ENCODE measurements at places on chromosomes 5 and 9.

GRCh38 chr9:22643541-22643940 lies 196.9 kb downstream of the DMRTA1 start:
- DNase-seq = no peak

GRCh38 chr5:180140079-180140554 lies 68.6 kb upstream of the RNF130 start:
- DNase-seq = no peak

DNA sequence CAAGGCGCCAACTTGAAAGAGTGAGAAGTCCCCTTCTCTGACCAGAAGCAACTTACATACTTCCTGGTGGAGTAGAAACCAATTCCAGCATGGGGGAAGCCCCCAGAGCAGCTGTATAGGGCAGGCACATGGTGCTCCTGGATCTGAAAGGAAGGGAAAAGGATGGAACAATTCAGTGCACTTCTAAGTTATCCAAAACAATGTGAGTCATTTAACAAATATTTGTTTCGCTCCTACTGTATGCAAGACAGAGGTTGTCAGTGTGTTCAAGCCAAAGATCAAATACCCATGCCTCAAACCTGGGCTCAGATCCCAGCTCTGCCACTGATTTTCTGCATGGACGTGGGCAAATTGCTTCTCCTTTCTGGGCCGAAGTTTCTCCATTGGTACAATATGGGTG lies 67.1 kb downstream of the LHX2 start:
- DNase-seq = no peak

GRCh38 chr9:16611983-16612382 lies 258.5 kb downstream of the BNC2 start:
- no peak for DNase-seq

DNA sequence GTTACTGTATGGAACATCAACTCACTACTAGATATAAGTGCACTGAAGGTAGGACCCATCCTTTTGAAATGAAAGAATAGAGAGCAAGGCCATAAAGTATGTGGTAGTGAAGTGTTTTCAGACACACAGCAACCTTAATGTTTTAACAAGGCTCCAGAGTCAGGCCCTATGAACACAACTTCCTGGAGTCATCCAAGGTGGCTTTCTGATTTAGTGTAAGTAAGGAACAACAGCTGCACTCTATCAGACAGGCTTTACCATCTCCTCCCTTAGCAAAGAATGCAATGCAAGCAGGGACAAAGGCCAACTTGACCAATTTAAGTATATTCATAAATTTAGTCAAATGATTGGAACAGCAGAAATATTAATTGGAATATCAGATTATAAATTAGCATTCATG lies 90.1 kb downstream of the MPDZ start:
- DNase-seq = no peak

DNA sequence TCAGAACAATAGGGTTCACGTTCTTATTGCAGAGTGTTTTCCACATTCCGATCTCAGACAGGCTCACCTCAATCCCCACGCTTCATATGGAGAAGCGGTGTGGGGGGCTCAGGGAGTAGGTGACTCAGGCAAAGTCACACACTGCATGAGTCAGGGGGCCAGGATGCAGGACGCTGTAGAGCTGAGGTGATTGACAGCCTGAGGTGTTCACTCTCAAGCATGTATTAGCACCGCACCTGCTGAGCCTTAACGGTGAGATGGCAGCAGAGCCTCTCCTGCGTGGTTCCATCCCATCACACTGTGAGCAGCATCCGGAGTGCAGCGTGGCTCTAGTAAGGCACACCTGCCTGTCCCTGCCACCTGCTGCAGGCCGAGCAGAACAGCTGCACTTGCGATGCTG lies 194.0 kb downstream of the IRX2 start:
- DNase-seq = no peak

Data from DMS 273 treated with DMSO at 0.1 percent for 48 hours (cell line).